RKO (cell line): ENCODE measurements at places on chromosomes 2 and 18.

DNA sequence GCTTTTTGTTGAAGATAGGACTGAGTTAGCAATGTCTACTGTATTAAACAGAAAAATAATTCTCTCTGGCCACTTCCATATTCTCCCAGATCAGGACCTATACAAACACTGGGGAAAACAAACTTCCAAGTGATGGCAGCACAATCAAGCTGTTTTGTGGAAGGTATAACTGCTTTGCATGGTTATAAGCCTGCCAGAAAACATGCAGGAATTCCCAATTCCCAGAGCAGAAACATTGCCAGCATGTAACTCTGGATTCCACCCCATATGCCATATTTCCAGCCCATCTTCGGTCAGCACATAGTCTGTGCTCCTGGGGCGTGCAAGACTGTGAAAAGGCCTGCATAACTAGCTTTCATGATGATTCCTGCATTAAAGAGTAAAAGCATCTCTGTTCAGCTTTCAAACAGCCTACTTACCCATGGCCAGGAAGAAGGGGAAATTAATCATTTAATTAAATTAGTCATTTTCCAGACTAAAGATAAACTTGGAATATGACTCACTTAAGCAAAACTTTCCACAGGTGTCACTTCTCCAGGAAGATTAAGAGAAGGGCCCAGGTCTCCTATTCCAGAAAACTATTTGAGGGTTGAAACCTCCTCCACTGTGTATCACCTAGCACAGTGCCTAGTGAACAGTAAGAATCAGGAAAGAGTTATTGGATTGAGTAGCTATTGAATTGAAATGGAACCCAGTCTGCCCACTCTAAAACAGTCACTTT, 280.5 kb downstream of the NRXN1 start:
- DNase-seq: no peak

- no peak for DNase-seq
These were observed 21.6 kb downstream of the INPP5D start for GRCh38 chr2:233081731-233082221.

DNA sequence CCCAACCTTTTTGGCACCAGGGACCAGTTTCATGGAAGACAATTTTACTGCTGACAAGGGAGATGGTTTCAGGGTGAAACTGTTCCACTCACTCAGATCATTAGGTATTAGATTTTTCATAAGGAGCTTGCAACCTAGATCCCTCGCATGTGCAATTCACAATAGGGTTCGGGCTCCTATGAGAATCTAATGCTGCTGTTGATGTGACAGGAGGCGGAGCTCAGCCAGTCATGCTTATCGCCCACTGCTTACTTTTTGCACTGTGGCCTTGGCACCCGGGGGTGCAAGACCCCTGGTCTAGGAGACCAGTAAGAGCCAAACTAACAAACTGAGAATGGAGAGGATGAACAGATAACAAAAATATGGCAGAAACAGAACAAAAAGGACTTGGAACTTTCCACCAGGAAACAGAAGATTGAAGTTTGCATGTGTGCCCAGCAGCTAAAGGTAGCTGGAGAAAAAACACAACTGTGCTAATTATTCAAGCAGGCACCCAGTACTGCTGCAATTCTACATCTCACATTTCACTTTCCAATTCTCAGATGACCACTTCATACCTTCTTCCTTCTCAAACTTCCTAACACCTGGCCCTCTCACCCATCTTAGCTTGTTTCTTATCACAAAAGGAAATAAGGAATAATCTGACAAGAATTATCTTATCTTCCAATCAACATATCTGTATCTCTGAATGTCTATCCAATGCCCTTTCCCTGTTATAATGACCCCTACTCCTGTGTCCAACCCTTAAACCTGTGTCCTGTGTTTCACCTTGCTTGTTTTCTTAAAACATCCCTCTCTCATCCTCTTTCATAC, 24.8 kb downstream of the SP3 start:
- no peak for DNase-seq

GRCh38 chr18:60339018-60339417, 33.6 kb downstream of the MC4R start:
- DNase-seq: no peak

GRCh38 chr2:134586326-134586965, 132.4 kb downstream of the TMEM163 start:
- no peak for DNase-seq

DNA sequence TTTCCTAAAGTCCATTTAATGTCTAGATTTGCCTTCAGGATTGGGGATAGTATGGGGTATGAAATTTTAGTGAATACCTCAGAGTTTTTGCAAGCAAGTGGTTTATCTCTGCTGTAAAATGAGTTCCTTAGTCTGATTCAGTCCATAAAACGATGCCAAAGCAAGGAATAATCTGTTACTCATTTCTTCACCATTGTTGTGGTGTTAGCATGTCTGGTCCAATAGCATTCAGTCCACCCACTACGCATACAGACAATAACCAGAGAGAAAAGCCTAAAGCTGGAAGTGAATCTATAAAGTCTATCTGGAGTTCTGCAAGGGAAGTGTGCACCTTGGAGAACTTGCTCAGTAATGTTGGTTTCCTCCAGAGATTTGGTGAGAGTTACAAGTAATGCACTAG, 12.9 kb upstream of the DPP4 start:
- no peak for DNase-seq

GRCh38 chr2:141782574-141782973, 348.2 kb downstream of the LRP1B start:
- DNase-seq: no peak

- no peak for DNase-seq
These were observed 2.9 kb upstream of the NPPC start for GRCh38 chr2:231928901-231929725.

- peak; percentile 68 for DNase-seq
These were observed 557.9 kb downstream of the CCDC85A start for GRCh38 chr2:56741601-56742102.

DNA sequence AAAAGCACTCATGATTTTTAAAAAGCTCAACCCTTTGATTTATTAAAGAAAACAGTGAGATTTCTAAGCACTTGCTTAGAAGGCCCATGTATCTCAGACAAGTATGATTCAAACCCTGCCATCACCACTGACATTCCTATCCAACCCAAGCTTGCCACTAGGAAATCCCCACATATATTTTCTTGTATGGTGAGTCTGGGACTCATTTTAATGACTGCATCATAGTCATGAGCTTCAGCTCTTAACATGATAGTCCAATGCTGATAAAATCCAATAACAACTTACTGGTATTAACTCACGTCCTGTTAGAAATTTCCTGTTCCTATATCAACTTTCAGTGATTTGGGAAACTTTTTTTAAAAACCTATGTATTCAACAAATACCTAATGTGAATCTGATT, 39.4 kb upstream of the NCKAP5 start:
- no peak for DNase-seq

DNA sequence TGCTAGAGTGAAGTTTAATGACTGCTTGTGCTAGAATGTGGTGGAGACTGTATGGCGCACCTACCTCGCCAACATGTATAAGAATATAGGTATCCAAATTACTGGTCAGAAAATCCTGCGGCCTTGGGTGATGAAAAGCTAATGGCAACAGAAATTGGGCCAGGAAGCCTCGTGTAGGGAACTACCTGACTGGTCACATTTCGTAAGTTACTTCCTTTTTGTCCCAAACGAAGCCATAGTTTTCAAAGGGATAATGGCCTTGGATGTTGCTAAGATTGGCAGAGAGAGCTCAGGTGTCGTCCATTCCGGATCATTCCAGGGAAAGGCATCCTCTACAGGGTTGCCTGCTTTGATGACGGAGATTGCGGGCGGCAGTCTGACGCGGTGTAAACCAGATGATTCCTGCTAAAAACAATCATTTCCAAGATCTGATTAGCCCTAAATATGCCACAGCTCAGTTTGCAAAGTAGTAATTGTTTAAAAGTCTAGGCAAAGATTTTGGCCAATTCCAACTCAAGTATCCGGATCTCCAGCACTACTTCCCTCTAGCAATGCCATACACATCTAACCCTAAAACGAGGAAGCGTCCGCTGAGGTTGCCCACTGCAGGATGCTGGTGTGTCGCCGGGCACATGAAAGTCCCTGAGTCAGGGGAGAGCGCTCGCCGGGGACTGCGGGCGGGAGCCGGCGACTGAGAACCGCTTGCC, 708 bp upstream of the MALT1 start:
- DNase-seq: peak; percentile 68

DNA sequence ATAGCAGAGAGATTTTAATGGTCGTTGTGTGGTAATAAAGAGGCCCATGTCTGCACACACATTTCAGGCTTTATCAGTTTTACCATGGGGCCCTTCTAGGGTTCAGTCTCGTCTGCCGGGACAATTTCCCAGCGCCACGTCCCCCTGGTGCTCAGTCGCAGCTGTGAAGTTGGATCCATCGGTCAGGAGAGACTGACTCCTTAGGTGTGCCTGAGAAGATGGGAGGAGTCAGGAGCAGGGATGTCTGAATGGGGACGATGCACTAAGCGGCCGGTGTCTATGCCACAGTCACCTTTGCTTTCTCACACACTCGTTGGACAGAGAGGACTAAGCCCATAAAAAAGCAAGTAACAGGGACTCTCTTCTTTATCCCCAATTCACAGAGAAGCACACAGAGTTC, 71.4 kb downstream of the TWIST2 start:
- DNase-seq: no peak

DNA sequence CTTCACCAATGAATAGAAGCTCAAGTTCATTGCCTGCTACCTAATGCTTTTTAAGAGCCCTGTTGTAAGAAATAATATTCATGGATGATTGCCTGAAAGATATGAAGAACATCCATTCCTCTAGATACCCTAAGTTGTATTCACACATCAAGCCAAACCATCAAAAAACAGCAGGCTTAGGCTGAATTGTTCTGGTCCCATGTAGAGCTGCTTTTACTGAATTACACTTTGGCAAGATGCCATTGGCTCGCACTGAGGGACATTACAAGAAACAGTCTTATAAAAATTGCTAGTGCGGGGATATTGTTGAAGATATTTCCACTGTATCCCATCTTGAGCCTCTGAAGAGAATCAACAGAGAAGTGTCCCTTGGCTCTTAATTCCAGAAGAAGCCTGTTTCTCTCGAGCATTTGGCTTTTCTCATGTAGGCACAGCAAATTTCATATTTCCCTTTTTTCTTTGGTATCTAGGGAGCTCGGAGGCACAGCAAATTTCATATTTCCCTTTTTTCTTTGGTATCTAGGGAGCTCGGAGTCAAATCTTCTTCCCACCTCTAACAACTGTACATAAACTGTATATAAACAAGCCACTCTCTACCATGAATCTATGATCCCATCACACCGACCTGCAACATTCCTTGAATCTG, 107.5 kb downstream of the COLEC12 start:
- DNase-seq: no peak

GRCh38 chr2:85699325-85699724, 5.2 kb downstream of the GNLY start:
- no peak for DNase-seq

DNA sequence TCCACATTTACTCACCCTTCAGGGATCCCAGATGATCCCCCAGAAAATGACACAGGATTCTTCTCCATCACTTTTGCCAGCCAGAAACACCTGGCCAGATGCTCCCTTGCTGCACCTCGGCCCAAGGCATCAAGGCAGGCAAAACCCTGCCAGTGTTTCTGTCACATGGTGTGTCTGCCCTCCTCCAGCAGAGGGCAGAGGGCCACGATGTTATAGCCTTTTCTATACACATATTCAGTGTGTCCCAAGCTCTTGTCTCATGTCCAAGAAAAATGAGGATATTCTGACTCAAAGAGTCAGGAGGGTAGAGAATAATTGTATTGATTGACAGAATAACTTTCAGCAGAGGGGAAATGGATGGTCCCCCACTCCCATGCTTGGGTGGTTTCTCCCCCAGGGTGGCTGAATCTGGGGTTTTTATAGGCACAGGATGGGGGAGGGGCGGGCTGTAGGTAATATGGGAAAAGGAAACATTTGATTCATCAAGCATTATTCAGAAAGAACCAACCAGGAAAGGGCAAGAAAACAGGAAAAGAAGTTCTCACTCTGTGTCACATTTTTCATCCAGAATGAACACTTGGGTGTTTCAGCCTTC, 933.9 kb downstream of the TRIB2 start:
- peak; percentile 10 for DNase-seq

- no peak for DNase-seq
These were observed 8.5 kb upstream of the METTL21A start for GRCh38 chr2:207633686-207634085.

DNA sequence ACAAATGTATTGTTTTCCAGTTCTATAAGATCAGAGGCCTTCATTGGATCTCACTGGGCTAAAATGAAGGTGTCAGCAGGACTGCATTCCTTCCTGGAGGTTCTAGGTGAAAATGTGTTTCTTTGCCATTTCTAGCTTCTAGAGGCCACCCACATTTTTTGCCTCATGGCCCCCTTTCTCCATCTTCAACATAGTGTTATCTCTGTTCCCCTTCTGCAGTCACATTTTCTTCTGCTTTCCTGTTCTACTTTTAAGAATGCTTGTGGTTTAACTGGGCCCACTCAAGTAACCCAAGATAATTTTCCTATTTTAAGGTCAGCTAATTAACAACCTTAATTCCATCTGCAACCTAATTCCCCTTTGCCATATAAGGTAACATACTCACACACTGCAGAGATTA, 36.1 kb downstream of the METTL21A start:
- DNase-seq: no peak

DNA sequence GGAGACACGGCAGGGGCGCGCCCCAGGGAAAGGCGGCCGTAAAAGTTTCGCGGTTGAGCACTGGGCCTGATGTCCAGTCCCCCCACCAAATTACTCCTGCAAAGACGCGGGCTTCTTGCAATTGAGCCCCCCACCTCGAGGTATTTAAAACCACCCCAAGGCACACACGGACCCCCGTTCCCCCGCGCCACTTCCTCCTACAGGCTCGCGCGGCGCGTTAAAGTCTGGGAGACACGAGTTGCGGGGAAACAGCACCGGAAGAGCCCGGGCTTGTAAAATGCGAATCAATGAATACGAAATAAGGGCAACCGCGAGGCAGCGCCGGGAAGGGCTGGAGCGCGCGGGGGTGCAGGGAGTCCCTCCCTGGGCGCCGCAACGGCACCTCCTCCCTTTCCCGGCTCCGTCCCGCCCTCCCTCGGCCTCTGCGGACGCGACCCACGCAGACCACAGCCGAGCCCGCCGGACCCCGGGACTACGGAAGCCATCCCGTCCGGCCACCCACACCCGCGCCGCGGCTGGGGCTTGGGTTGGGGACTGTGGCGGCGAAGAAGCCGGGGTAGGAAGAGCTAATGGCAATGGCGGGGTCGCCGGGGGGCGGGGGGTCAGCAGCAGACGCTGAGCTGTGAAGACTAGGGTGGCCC, 918 bp upstream of the NETO1 start:
- no peak for DNase-seq

DNA sequence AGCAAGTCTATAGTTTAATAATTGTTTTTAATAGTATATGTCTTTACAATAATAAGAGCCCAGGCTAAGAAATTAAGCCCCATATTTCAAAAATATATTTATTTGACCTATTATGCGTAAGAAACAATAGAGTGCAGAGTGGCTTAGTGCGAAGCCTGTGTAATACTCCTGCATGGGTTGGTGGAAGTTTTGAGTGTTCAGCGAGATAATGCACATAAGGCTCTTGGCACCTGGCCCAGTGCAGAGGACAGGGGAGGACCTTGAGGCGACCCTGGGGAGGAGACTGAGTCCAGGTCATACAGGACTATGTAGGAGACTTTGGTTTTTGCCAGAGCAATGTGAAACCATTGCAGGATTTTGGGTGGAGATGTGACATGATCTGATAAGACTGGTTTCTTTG, 132.4 kb upstream of the ST6GAL2 start:
- DNase-seq: no peak
